ENCODE measurements at places on chromosomes 6 and 20. TPM values are rescaled to one million over a fixed set of nuclear protein-coding genes. Genes with fewer than 3 reads are reported as not detected.

RNF144B gene
- 23.9 TPM for total RNA-seq

PDE10A gene
- total RNA-seq, result 285 TPM

SPTLC3 gene
- total RNA-seq, result 0.69 TPM

MDFI gene
- total RNA-seq, result not detected

COL21A1 gene
- not detected for total RNA-seq

MRPS10 gene
- total RNA-seq, result 68.5 TPM

PRR18 gene
- total RNA-seq, result not detected

PTK6 gene
- total RNA-seq, result 0.34 TPM

SOBP gene
- total RNA-seq, result 2.8 TPM

R3HDML gene
- total RNA-seq, result not detected

PDYN gene
- total RNA-seq, result not detected

DNPH1 gene
- 75.0 TPM for total RNA-seq

PTPRT gene
- not detected for total RNA-seq

SENP6 gene
- total RNA-seq, result 57.8 TPM

RBM24 gene
- total RNA-seq, result not detected

PABPC1L gene
- 19.0 TPM for total RNA-seq

HLA-DOB gene
- 0.34 TPM for total RNA-seq

RIPOR3 gene
- not detected for total RNA-seq

EFCAB8 gene
- total RNA-seq, result under 0.01 TPM

BMP6 gene
- total RNA-seq, result not detected

GJA10 gene
- total RNA-seq, result not detected

NR2E1 gene
- total RNA-seq, result not detected

PGBD1 gene
- total RNA-seq, result 5.7 TPM

MAN1A1 gene
- 3.1 TPM for total RNA-seq

BANF2 gene
- not detected for total RNA-seq

GATA5 gene
- not detected for total RNA-seq

ZSCAN16 gene
- total RNA-seq, result 2.7 TPM

HDGFL1 gene
- total RNA-seq, result not detected

ZNF391 gene
- 1.8 TPM for total RNA-seq

NKAIN4 gene
- total RNA-seq, result 0.33 TPM

PNLDC1 gene
- not detected for total RNA-seq

CDC40 gene
- total RNA-seq, result 18.6 TPM

HAO1 gene
- not detected for total RNA-seq

TMEM74B gene
- total RNA-seq, result not detected

OR14J1 gene
- not detected for total RNA-seq

NRSN1 gene
- not detected for total RNA-seq

IMPG1 gene
- not detected for total RNA-seq

ZNF512B gene
- 10.9 TPM for total RNA-seq

FAM83C gene
- total RNA-seq, result not detected

SAPCD1 gene
- not detected for total RNA-seq

EEF1A2 gene
- total RNA-seq, result not detected
